ENCODE measurements at places on chromosomes 3 and 15.
A peak's percentile ranks its signal among the peaks of the same experiment; 100 is the strongest.

DNA sequence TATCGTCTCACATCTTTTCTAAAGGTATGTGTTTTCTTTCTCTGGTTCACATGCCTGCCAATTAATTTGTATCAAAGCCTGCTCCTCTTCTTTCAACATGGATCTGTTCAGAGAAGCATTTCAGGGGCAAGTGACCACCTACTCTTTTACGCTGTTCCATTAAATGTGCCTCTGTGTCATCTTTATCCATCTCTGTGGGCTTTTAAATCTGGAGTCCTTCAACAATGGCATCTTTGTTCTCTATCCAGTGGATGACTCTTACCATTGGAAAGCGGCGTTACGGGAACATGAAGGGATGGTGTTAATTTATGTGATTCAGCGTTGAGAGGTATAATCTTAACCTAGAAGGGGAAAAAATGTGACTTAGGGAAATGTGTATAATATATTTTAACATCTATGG is 92.7 kb upstream of the CFAP20DC start:
- no peak for DNase-seq

GRCh38 chr3:195044411-195044810 is 226.5 kb downstream of the XXYLT1 start:
- no peak for DNase-seq

GRCh38 chr15:29925227-29926082 is 103.2 kb upstream of the TJP1 start:
- peak; percentile 40 for DNase-seq

- DNase-seq: no peak
Observed at GRCh38 chr3:56970461-56970879, 90.0 kb upstream of the SPATA12 start.

- DNase-seq: no peak
Observed at GRCh38 chr3:76561494-76562236, 478.2 kb upstream of the ROBO2 start.

DNA sequence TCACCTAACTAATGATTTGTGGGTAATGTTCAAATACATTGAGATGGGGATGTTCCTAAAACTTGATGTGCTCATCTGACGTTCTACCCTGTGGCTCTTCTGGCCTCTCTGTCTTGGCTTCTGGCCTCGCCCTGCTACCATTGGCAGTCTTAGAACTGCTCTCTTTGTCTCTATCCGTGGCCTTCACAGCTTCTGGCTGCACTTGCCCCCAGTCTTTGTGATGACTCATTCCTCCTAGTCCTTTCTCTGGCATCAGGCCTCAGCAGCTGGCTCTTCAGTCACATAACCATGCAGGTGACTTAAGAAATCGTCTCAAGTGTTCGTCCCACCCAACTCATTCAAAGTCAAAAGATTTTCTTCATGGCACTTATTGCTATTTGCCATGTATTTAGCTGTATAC is 188.1 kb downstream of the BBX start:
- DNase-seq: no peak

All from activated naive CD8-positive, alpha-beta T cell treated with anti-CD3 and anti-CD28 coated beads, Interleukin-2, amount 50 U/mL, for 24 hours (primary cell).